ENCODE measurements at places on chromosomes 2 and 18.

GRCh38 chr2:76826691-76827090 lies 695.5 kb downstream of the LRRTM4 start:
- DNase-seq: no peak

GRCh38 chr2:121949271-121949670 lies 193.8 kb downstream of the TSN start:
- no peak for DNase-seq

DNA sequence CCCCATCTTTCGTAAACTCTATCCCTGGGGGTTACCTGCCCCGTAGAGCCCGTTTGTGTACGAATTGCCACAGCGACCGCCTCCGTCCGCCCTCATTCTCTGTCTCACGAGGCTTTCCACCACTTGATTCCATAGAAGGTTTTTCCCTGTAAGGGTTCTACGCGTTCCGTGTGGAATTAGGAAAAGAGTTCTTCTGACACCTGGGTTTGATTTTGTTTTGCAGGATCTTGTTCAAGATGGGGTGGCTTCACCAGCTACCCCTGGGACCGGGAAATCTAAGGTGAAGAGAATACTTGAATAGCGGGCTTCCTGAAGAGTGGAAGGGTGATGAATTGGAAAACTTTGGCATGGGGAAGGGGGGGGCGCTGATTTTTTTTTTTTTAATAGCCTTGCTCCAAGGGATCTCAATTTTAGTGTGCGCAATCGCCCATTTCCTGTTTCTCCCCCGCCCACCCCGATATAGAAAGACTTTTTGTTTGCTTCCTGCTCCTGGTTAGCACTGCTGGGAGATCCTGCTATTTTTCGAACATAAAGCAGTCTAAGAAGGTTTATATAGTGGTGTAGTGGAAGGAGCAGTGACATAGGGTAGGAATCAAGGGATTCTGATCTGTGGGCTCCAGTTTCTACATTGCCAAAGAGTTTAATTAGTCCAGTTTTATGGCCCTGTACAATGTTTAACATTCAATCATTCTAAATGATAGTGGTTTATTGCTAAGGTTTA lies 564 bp downstream of the GCC2 start:
- DNase-seq: no peak

- DNase-seq: no peak
These were observed 164.2 kb downstream of the VAPA start for GRCh38 chr18:10077986-10078385.

DNA sequence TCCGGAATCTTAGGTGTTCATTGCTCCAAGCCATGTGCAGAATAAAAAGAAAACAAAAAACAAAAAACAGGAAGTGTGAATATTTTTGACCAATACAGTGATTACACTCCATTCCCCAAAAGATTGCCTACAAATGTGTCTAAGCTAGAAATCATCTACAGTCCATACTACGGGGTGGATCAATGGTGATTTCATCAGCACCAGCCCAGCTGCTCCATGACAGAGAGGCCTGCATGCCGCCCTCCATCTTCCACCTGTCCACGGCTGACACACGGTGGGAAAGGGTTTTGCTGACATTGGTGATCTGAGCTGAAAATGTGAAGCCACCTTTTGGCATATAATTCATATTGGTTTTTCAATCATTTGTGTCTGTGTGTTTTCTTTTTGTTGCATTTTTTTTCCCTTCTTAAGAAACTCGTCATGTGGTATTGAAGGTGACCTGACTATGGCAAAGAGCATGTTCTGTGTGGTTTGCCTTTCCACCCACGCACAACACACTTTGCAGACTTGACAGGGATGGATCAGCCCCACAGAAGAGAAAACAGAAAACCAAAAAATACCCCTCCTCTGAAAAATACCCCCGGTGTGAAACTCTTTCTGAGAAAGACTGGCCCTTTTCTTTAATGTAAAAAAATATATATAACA lies 533.1 kb downstream of the RNF144A start:
- no peak for DNase-seq

DNA sequence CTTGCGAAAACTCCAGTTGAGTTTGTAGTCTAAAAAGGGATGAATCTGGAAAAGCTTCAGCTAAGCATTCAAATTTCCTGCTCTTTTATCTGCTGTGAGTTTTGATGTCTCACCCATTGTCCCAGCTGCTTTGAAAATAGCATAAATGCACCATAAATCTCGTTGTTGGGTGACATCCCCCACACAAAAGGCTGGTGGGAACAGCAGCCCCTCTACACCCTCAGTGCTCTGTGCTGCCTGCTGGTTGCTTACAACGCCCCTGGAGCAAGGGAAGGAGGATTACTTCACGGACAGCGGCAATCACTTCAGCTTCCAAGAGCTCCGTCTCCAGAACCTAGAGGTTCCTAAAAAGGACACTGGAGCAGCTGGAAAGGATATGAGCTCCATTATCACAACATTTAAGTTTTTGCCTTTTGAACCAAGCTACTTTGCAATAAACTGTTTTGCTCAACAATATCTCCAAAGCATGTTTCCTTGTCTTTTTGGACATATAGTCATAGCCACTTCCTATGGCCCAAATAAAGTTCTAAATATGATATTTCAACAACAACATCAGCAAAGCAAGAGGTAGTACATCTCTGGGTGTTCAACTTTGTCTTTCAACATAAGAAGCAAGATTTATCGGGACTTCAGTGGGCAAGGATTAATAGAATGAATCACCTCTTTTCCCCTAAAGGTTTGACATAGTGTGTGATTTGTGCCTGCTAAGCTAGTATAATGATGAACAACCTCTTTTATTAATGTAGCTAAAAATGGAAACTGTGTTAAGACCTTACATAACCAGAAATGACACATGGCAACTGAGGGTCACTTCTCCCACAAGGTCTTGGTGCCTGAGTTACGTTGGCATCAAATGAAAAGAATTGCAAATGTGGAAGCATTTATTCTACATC lies 413.5 kb downstream of the TXNL1 start:
- no peak for DNase-seq

GRCh38 chr2:58865436-58865835 lies 624.3 kb upstream of the FANCL start:
- no peak for DNase-seq

DNA sequence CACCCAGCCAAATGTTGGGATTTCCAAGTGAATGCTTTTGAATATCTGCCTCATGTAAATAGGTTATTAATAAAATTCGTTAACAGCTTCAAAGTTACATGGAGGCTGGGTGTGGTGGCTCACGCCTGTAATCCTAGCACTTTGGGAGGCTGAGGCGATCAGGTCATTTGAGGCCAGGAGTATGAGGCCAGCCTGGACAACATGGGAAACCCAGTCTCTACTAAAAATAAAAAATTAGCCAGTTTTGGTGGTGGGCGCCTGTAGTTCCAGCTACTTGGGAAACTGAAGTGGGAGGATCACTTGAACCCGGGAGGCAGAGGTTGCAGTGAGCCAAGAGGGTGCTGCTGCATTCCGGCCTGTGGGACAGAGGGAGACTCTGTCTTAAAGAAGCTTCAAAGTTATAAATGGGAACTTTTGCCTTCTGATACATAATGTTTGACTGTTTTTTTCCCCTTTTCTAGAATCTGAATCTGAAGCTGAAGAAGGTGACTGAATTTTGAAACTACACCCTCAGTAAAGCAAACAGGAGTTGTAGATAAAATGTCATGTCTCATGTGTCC lies 10.1 kb downstream of the BZW1 start:
- DNase-seq: no peak

- DNase-seq: no peak
These were observed 38.9 kb downstream of the SETBP1 start for GRCh38 chr18:44719519-44720060.

DNA sequence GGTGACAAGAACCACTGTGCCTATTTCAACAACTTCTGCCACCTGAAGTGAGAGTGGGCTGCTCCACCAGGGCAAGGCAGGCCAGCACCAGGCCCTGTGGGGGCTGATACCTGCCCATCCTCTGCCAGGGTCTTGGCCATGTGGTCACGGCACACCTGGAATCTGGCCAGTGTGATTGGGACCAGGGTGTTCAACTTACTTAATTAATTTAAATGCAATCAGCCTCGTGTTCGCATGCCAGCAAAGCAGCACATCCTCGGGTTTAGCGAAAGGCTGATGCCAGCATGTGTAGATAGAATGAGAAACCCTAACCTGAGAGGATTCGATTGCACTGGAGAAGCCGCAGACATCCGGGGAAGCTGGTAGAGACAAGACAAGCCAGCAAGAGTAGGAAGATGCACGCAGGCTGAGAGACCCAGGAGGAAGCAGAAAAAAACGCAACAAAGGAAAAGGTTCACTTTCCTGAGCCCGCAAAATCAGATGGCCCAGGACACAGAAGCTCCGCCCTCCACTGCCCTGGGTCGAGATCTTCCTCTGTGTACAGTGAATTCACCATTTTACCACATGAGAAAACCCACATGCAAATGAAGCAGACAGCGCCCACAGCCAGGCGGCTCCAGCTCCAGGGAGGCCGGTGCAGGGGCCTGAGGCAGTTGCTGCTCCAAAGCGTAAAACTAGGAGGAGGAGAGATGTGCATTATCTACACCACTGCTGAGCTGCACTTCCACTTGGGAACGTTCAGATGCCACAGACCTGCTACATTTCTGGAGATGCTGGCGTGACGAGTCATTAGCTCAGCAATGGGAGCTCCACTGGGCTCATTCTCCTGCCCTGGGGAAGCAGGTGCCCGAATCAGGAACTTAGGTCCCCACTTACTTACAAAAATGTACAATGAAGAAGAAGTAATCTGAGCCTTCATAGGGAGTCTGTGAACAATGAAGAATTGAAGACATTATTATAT lies 92.1 kb downstream of the TMEM18 start:
- DNase-seq: peak; percentile 35

GRCh38 chr2:134258684-134259388 lies 5.0 kb downstream of the MGAT5 start:
- no peak for DNase-seq

- DNase-seq: no peak
These were observed 70.8 kb downstream of the ABI2 start for GRCh38 chr2:203399031-203399430.

DNA sequence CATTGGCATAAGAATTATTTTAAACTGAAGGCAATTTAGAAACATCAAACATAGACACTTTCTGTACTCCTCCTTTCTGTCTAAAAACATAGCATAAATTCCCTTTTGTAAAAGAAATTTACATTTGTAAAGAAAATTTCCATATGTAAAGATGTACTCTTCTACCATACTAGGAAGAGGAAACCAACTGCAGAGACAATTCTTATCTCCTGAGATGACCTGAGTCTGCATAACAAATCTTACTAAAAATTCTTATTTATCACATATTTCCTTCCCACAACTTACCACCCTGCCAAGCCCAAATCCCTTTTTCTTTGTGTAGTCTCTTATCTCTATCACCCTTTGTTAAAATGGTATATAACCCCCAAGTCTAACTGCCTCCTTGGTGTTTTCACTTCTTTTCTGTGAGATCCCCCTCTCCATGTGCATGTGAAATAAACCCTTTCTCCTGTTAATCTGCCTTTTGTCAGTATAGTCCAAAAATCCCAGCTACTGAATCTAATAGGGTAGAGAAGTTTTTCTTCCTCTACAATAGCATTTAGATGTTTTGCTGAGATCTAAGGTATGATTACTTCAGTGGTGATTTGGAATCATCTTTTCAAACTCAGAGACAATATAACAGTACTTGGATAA lies 81.0 kb downstream of the CHN1 start:
- no peak for DNase-seq

- no peak for DNase-seq
These were observed 31.6 kb downstream of the RTN4 start for GRCh38 chr2:55018619-55019018.

DNA sequence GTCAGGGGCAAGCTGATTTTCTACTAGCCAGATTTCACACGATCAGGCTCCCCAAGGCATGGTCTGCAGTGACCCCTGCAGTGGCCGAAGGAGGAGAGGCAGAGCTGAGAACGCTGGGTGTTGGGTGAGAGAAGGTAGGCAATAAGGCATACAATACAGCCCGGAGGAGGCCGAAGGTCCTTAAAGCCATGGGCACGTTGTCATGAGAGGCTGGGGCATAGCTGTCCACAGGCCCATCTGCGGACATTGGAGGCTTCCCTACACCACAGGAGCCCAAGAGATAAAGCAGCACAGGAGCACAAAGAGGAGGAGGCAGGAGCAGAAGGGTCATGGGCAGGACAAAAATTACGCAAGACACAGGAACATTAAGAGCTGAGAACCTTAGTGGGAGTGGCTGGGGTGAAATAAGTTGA lies 16.7 kb upstream of the BZW1 start:
- no peak for DNase-seq

Measured in mesothelial cell of epicardium (in vitro differentiated cells).